ENCODE measurements at places on chromosomes 16 and 17. TPM values are rescaled to one million over a fixed set of nuclear protein-coding genes. Genes with fewer than 3 reads are reported as not detected.
A peak's percentile ranks its signal among the peaks of the same experiment; 100 is the strongest.

Gene WWP2
- total RNA-seq: 28.5 TPM

- DNase-seq: no peak
These were observed 17.6 kb downstream of the RPH3AL start for GRCh38 chr17:334974-335481.

- DNase-seq: no peak
These were observed 13.9 kb downstream of the CNEP1R1 start for GRCh38 chr16:50038756-50039529.

Gene SLFN14
- not detected for total RNA-seq

- no peak for DNase-seq
These were observed 1.8 kb upstream of the CDC42EP4 start for GRCh38 chr17:73313526-73314127.

Gene WNT3
- total RNA-seq: 0.97 TPM

DNA sequence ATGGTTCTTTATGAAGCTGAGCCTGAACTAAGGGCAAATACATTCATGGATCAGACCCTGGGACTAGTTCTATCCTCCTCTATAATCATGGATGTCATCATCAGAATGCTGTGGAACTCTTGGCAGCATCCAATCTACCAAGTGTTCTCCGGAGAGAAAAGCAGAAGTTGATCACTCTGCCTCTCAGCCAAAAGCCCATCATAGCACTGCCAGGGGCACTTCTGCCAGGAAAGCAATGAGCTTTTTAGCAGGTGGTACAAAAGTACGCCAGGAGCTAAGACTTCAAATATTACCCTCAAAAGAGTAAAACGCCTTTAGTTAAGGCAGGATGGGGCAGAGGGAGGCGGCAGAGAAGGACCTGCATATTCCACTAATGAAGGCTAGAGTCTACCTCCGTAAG is 279.0 kb downstream of the SLC39A11 start:
- no peak for DNase-seq

- DNase-seq: peak; percentile 87
These were observed 3.9 kb upstream of the NLRC5 start for GRCh38 chr16:56985288-56985961.

DNA sequence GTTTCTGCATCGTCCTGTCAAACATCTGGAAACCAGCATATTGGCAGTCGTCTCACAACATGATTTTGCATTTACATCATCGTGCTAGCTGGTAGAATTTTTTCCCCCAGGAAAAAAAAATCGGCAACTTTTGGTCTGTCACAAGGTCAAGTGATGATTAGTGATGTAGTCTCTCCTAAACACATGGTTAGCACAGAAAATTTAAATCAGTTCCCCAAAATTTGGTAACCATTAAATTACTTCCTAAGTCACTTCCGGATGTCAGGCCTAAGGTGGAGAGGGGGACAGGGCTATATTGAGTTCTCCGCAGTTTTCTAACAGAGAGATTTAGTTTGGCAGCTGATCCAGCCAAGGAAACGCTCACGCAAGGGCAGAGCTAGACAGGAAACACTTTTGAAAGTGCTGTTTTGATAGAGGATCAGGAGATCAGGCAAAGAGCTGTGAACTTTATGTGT is 271.0 kb upstream of the TBX2 start:
- peak; percentile 27 for DNase-seq

DNA sequence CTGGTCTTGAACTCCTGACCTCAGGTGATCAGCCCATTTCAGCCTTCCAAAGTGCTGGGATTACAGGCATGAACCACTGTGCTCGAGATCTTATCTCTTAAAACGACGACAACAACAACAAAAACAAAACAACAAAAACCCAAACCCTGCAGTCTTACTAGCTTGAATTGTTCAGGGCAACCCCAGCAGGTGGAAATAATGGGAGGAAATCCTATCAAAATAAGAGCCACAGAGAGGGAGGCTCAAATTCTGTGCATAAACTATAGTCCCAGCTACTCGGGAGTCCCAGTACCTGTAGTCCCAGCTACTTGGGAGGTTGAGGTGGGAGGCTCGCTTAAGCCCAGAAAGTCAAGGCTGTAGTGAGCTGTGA is 16.5 kb upstream of the ATP6V0A1 start:
- no peak for DNase-seq

GRCh38 chr16:73058221-73058615 is 10.3 kb upstream of the ZFHX3 start:
- no peak for DNase-seq

Gene ERN2
- total RNA-seq: 0.43 TPM

Gene GNAO1
- 1.3 TPM for total RNA-seq

Gene TCAP
- not detected for total RNA-seq

DNA sequence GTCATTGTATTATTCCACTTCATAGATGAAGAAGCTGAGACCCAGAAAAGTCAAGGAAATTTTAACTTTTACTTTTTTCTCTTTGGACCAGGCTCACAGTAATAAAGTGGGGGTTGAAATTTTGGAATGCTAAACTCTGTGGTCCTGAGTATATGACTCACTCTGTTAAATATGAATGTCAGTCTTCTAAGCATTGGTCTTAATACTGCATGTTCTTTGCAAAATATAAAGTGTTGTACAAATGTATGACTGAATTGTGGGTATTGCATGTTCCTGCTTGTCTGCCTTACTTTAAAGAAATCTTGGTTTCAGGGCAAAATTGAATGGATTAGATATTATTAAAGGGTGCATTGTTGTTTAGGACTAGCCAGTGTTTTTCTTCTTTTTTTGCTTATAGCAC is 950.8 kb upstream of the GOT2 start:
- no peak for DNase-seq
